ENCODE measurements at places on chromosomes 1 and 21.

DNA sequence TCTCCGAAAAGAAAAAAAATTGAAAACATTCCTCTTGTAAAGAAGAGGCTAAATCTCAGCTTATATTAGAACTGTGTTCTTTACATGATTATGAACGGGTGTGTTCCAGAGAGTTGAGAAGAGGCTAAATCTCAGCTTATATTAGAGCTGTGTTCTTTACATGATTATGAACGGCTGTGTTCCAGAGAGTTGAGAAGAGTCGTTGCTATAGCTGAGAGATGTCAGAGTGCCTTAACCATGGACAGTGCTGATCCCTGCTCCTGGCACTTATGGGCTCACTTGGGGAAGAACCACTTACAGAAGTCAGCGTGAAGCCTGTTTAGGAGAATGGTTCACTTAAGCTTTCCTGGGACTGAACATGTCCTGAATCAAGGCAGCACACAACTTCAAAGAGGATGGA is 35.0 kb downstream of the SLC35F3 start:
- peak; percentile 44 for DNase-seq

DNA sequence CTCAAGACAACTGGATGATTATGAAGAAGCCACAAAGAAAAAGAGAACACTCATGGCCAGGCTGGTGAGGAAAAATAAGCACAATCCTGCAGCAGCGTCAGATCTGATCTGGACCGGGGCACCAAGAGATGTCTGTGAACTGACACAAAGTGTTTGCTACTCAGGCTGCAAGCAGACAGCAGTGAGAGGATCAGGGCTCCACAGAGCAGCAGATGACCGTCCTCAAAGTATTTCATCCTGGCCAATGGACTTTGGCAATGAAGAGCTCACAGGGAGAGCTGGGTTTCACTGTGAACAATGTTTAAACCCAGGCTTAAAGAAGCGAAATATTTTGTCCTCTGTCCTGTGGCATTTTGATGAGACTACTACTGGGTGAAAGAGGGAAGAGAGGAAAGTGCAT is 299.2 kb downstream of the GPATCH2 start:
- no peak for DNase-seq

DNA sequence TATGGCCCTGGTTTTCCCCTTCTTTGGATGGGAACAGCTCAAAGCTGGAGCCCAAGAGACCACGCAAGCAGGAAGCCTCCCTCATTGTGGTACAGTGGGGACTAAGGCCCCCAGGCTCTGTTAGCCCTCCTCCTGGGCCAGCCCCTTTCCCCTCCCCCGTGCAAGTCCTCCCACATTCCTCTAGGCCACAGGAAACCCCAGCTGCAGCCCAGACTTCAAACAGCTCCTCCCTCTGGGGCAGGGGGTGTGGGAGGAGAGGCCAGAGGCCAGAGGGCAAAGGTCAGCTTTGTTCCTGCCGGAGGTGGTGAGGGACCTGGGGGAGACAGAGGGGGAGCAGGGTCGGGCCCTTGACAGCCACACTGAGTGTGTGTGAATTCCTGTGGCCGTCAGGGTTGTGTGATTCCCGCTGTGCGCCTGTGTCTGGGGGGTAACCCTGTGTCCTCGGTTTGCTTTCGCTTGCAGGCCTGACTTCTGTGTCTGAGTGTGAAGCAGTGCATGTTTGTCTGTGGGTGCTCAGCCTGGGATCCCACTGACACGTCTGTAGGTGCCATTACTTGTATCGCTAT is 3.4 kb upstream of the AHDC1 start:
- no peak for DNase-seq

DNA sequence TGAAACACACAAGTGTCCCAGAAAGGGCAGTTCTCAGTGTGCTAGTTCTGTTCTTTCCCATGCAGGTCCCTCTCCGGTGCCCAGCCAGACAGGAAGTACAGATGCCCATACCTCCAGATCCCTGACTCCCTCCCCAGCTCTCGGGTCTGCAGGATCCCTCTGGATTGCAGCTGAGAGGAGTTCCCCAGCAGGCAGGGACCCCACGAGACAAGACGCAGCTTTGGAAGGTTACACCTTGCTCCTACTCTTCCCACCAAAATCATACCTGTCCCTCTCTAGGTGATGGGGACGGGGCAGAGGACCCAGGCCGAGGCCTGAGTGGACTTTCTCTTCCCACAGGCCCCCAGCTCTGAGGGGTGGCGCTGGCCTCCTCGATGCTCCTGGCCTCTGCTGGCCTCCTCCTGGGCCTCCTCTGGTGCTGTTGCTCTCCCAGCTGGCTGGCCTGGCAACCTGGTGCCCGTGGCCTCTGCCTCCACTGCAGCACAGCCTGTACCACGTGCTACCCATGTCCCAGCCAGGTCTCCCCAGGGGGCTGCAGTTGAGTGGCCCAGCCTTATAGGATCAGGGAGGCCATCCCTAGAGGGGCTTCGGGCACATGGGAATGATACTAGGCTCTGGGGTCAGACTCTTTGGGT is 9.4 kb downstream of the LDLRAD2 start:
- no peak for DNase-seq

Measured in eye (tissue), 1 donor.